ENCODE measurements at places on chromosomes 1 and 21.

DNA sequence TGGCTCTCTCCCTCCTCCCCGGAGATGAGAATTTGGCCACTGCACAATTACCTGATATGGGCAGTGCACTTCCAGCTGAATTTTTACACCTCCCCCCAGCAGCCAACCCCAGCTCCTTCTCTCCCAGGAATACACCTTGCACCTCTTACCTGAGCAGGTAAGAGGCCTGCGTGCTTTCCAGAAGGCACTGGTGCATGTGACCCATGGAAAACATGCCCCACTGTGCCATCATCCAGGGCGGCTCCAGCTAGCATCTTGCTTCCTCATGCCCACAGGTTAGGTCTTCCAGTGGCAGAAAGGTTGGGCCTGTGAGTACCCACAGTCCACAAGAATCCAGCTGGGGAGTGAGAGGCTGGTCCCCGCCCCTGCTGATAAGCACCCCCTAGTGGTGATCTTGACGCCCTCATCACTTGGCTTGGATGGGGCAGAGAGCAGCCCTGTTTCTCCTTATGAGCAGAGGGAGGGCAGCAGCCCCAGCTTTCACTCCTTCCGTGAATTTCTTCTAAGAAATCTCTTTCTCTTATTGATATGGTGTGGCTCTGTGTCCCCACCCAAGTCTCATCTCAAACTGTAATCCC, 57.8 kb downstream of the EDARADD start:
- no peak for DNase-seq

DNA sequence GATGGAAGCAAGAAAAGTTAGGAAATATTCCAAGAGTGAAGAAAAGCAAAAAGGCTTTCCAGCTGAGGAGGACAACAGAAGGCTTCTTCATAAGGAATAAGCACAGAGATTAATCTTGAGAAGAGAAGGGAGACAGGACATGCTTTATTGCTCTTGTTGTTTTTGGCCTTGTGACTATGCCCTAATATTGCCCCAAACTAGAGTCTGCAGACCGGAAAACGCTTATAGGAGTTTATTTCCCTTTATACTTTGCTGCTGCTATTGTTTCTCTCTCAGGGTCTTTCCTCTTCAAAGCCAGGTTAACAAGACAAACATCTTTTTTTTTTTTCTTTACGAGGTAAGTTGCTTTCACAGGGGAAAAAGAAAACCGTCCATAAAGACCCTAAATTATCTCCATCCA, 991.4 kb downstream of the ADGRL2 start:
- DNase-seq: no peak

- no peak for DNase-seq
Measured at GRCh38 chr1:92886886-92887419, 55.1 kb downstream of the RPL5 start.

DNA sequence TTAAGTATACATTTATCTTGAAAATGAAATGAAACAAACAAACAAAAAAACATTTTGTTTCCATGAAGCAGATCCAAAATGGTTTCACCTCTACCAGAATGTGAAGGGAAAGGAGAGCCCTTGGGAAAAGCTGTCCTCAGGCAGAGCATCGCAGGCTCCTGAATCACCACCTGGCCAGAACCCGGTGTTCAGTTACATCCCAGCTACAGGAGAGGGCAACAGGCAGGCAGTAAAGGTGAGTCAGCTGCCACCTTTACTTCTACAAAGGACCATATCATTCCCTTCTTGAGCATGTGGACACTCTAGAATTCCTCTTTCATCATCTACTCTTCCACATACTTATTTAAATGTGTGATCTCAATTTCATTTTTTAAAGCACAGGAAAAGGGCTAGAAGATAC, 151.2 kb downstream of the PIGK start:
- no peak for DNase-seq

- DNase-seq: no peak
Measured at GRCh38 chr1:175918364-175918801, 175.0 kb upstream of the TNR start.

DNA sequence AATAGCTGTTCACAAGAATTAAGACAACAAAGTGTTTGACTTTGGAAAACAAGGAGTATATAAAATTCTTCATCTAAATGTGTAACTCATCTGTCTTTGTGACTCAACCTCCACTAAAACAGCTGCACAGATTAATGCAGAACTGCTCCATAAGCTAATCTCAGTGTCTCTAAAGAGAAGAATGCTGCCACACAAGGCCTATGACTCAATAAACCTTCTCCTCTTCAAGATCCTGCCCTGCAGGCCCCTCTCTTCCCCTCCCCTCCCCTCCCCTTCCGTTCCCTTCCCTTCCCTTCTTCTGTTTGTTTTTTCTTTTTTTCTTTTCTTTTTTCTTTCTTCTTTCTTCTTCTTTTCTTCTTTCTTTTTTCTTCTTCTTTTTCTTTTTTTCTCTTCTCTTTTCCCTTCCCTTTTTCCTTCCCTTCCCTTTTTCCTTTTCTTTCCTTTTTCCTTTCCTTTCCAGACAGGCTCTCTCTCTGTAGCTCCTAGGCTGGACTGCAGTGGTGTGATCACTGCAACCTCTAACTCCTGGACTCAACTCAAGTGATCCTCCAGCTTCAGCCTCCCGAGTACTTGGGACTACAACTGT, 1052.8 kb downstream of the BRINP3 start:
- no peak for DNase-seq

DNA sequence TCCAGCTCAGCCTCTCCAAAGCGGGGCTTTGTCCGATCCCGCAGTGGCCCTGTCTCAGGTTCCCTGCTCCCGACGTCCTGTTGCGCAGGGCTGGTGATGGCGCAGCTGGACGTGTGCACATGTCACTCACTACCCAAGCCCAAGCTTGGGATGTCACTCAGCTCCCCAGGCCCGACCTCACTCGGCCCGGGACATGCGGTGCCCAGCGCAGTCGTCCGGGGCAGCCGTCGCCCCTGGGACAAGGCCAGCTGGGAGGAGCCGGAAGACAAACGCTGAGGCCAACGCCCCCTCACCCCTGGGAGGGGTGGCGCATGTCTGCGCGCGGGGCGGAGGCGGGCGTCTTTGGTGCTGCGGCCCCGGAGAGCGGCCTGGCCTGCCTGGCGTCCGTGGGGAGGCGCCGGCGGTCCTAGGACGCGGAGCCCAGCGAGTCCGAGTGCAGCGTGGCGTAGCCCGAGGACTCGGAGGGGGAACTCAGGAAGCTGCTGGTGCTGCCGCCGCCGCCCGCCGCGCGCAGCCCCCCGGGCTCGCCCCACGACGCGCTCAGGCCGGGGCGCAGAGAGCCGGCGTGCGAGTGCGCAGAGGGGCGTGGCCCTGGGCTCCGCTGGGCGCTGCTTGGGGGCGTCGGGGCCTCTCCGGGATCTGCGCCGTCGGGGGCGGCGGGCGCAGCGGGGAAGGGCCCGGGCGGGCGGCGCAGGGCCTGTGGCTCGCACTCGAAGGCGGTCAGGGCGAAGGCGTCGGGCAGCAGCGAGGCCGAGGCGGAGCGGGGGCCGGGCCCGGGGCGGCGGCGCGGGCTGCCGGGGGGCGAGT, 5.2 kb downstream of the HES3 start:
- DNase-seq: peak; percentile 83

DNA sequence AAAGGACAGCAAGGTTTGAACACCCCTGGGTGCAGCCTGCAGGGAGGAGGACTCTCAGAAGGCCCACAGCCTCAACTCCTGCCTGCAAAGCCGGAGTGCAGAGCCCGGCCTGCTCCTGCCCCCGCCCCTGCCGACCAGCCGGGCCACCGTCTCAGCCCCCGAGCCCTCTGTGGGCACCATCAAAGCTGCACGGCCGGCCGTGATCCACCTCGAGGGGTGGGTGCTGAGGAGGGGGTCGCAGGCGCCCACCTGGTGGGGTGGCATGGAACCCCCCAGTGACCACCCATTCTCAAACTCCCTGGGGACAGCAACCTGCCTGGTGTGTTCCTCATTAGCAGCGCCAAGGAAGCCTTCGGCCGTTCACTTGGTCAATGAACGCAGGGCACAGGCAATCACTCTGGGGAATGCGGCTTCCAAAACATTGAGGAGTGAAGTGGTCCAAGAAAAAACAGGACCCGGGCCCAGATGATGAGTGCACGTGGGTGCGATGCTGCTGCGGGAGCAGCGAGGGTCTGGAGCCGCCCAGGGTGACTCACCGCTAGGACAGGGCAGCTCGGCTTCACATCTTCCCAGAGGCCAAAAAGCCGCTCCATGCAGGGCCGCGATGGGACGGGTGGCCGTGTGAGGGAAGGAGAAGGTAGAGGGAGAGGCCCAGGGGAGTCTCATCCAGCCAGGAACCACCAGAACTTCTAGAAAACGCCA, 157.6 kb downstream of the NPHP4 start:
- DNase-seq: no peak

GRCh38 chr1:41222496-41222895, 19.6 kb downstream of the SCMH1 start:
- DNase-seq: no peak

Data from chondrocyte (in vitro differentiated cells).